ENCODE measurements at places on chromosomes 7 and 10. TPM values are rescaled to one million over a fixed set of nuclear protein-coding genes. Genes with fewer than 3 reads are reported as not detected.

GATA3 gene
- total RNA-seq: 3.8 TPM

CLEC5A gene
- total RNA-seq: not detected

VWDE gene
- total RNA-seq: 0.29 TPM

CROT gene
- 6.4 TPM for total RNA-seq

GPC2 gene
- total RNA-seq: 0.96 TPM

ADAMTS14 gene
- 0.14 TPM for total RNA-seq

TMEM236 gene
- 0.09 TPM for total RNA-seq

EIF5AL1 gene
- 1.9 TPM for total RNA-seq

CPVL gene
- total RNA-seq: 0.86 TPM

Data from A549 treated with ZK216348 at 1 μM for 4 hours (cell line).